ENCODE measurements at places on chromosomes 2 and 18.

GRCh38 chr2:47512581-47513083, 109.7 kb downstream of the MSH2 start:
- DNase-seq = no peak

DNA sequence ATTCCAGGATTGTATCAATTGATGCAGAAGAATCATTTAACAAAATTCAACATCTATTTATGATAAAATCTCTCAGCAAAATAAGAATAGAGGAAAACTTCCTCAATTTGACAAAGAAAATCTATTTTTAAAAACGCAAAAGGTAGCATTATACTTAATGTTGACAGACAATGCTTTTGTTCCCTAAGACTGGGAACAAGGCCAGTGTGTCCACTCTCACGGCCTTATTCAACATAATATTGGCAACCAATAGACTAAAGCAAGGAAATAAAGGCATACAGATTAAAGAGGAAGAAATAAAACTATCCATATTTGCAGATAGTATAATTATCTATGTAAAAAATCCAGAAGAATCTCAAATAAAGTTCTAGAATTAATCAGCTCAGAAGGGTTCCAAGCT, 472.4 kb upstream of the ID2 start:
- no peak for DNase-seq

- no peak for DNase-seq
Observed at GRCh38 chr18:3007491-3007890, 5.5 kb downstream of the LPIN2 start.

DNA sequence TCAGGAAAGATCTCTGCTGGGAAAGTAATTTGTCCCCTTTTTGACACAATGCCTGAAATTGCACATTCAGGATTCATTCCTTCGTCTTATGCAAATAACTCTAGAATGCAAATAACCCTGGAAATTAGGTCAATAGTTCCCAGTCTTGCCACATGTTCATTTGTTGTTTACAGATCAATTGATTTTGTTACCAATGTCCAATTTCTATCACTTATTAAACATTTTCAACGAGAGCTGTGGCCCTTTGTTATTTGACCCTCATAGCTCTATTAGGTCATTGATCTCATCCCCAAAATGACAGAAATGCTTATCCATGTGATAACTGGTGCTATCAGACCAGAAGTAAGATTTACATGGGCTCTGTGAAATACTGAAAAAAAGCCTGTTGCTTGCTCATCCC, 275.3 kb upstream of the REG3G start:
- no peak for DNase-seq

DNA sequence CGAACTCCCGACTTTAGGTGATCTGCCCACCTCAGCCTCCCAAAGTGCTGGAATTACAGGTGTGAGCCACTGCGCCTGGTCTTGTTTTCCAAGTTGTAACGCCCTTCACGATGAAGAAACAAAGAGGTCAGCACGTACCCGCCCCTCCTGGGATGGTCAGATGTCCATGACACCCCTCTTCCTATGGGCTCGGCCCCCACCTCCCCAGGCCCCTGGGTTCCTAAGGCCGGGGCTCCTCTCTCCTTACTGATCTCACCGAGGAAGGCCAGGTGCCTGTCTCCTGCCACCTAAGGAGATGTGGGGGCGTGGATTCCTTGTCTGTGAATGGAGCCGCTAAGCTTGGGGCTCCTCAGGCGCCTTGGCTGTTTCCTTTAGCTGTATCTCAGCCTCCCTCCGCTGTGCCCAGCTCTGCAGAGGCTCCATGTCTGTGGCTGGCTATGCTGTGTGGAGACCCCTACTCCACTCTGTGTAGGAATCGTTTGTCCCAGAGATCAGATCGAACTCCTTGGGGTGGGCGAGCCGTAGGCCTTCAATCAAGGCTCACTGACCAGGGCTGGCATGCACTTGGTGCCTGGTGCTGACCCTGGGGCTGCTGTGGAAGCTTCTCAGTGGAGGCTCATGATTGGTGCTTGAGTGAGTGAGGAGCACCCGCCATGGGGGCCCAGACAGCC, 8.8 kb downstream of the COLEC11 start:
- DNase-seq = no peak

DNA sequence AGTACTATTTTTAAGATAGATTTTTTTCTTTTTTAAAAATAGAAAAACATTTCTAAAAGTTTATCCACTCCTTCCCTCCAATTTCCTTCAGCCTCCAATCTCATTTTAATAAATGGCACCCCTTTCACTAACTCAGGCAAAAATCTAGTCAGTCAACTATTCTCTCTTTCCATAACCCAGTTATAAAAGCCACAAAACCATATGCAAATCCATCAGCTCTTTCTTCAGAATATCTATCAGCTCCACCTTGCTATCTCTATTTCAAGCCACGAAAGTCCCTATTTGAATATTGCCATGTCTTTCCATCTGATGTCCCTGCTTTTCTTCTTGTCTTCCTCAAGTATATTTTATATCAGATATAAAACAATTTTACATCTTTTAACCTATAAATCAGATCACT, 397.1 kb downstream of the ERBB4 start:
- no peak for DNase-seq

DNA sequence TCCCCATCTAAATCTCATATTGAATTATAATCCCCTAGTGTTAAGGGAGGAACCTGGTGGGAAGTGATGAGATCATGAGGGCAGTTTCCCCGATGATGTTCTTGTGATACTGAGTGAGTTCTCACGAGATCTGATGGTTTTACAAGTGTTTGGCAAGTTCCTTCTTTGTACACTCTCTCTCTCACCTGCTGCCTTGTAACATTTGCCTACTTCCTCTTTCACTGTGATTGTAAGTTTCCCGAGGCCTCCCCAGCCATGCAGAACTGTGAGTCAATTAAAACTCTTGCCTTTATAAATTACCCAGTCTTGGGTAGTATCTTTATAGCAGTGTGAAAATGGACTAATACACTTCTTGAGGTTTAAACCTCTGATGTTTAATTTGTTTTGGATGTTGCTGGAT, 177.5 kb downstream of the CD8B2 start:
- DNase-seq = no peak

DNA sequence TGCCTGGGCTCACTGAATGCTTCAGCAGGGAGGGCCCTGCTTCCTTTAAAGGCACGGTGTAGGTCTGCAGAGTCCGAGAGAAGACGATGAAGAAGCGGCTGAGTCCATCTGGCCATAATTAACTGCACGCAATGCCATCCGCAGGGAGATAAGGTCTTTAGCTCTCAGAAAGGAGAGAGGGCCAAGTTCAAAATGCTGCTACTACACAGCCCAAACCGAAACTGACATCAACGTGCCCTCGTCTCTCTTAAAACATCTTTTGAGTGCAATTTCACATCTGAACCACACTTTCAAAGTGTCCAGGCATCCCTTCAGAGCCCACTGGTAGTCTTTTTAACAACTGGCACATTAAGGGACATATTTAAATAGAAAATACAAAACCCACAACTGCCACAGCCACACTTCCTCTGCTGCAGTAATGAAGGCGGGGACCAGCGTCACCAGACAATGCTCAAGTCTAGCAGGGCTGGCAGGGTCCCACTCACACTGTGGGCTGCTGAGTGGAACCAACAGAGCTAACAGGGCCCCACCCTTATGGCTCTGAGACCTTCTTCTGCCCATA, 35.8 kb downstream of the ST3GAL5 start:
- DNase-seq = peak; percentile 58

DNA sequence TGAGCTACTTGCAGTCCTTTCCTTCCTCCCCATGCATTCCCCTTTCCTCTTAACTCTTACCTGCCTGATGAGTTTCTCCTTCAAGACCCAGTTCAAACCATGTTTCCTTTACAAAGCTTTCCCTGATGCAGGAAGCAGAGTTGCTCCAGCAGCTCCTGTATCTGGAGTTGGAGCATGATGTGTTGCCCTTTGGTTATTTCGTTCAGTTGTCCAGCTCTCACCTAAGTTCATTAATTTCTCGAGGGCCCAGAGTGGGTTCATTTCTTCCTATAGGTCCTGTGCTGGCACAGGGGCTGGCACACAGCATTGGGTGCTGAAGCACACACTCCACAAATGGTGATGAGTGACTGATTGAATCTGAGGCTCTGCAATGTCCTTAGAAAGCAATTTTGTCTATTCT, 23.0 kb upstream of the TMEM214 start:
- no peak for DNase-seq

GRCh38 chr2:216491793-216492596, 6.6 kb upstream of the RPL37A start:
- no peak for DNase-seq

GRCh38 chr2:142957144-142957543, 79.7 kb downstream of the KYNU start:
- DNase-seq = no peak

GRCh38 chr18:33729556-33729955, 151.5 kb downstream of the ASXL3 start:
- no peak for DNase-seq

GRCh38 chr2:86499326-86499725, 58.2 kb downstream of the KDM3A start:
- DNase-seq = no peak

- no peak for DNase-seq
Observed at GRCh38 chr18:46333431-46334135, 229.4 kb downstream of the HAUS1 start.

DNA sequence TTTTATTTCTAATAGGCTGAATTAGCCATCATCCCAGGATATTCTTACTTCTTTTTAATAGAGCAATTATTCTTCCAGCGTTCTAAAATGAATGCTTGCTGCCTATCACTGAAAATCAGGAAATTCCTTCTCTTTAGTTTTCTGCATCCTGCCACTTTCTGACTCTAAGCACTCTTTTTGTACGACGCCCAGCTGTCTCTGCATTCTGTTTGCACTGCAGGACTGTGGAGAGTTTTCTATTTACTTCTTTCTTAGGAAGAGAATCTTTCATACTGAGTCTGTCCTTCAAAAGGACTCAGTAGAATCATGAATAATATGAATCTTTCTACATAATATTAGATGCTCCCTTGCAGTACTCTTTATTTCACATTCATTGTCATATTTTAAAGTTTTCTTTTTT, 360.4 kb upstream of the DSEL start:
- DNase-seq = no peak

GRCh38 chr2:216049452-216049851, 32.2 kb downstream of the PECR start:
- no peak for DNase-seq

DNA sequence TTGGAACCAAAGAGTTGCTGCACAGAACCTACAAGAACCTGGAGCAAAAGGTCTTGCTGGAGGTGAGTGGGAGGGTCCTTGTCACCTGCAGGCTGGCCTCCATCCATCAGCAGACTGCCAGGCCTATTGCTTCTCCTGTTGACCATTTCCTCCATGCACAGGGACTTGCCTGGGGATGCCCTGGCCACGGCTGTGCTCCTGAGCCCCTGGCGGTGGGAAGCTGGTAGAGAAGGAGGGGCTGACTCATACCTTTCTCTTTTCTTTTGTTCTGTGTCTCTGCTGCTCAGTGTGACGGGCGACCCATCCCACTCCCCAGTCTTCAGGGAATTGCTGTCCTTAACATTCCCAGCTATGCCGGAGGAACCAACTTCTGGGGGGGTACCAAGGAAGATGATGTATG, 102.6 kb downstream of the DGKD start:
- no peak for DNase-seq

DNA sequence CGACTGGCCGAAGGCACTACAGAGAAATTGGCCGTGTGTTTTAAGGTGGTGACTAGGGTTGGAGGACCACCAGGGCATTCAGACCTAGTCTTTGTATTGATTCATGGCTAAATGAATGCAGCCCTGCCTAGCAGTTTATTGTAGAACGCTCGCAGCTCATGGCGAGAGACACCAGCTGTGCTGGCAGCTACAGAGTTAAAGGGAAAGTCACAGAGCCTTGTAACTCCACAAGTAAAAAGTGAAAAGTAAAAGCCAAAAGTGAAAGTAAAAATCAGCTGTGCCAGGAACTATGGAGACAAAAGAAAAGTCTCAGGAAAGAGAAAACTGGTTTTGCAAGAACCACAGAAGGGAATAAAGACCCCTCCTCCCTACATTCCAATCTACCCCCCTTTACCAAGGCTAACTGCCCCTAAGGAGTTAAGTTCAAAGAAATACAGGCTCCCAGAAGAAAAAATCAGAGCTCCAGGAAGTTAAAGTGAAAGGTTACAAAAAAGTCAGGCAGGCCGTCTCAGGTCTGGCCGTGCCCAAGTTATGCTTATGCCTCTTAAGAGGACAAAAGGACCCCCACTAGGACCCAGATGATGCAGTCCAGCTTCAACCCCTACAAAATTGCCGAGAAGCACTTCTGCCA, 46.4 kb upstream of the SELENOI start:
- DNase-seq = no peak

DNA sequence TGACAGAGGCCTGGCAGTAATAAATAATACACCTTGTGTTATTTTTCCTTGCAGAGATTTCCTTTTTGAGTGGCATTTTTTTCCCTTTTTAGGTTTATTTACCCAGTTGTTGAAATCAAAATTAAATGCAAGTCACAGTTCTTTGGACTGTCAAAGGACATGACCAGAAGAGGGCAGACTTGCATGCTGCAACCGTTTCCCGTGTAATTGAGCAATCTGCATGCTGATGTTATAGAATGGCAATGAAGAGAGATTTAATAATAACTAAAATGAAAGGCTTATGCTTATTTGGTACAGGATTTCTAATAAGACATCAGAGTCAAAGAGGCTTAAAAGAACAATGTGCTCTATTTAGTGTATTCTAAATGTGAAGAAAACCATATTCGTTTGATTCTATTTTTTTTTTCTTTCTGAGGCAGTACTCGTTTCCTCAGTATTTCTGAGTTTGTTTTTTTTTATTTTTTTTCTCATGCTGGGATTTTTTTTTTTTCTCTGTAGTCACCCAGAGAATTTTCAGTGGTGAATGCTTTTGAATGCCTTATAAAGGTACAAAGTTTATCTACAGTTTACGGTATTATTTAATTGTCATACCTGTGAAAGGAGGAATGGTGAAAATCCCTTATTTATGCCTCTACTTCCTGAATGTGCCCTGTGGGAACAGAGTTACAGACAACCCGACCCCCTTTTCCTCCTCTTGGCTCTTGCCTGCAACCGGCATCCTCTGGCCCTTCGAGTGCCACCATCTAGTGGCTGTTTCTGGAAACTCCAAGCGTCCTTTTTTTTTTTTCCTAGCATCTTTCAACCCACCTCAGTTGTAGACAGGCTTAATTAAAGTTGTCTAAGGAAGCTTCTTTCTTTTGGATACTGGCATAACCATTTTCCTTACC, 368.5 kb downstream of the LRRTM1 start:
- no peak for DNase-seq

- DNase-seq = no peak
Observed at GRCh38 chr18:80251700-80252099, 4.4 kb upstream of the PARD6G start.

- no peak for DNase-seq
Observed at GRCh38 chr2:66582104-66582986, 147.4 kb downstream of the MEIS1 start.

GRCh38 chr2:101509499-101510284, 34.8 kb upstream of the RFX8 start:
- DNase-seq = no peak

GRCh38 chr2:168787098-168787781, 15.2 kb upstream of the NOSTRIN start:
- DNase-seq = no peak

DNA sequence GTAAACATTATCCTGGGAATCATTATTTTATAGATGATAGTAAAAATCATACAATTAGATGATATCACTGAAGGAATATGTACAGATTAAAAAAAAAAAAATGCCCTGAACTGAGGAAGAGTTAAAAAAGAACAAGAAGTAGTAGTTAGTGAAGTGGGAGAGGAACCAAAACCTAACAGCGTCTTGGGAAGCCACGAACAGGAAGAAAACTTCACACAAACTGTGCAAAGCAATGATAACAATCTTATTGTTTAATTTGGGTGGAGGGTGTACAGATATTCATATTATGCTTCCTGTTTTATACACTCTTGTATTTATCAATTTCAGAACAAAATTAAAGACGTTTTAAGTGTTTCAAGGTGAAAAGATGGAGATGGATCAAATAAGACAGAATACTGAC, 3.5 kb downstream of the HEATR5B start:
- DNase-seq = no peak
